NCI-H1105 (cell line): ENCODE measurements at places on chromosomes 5 and 9.

DNA sequence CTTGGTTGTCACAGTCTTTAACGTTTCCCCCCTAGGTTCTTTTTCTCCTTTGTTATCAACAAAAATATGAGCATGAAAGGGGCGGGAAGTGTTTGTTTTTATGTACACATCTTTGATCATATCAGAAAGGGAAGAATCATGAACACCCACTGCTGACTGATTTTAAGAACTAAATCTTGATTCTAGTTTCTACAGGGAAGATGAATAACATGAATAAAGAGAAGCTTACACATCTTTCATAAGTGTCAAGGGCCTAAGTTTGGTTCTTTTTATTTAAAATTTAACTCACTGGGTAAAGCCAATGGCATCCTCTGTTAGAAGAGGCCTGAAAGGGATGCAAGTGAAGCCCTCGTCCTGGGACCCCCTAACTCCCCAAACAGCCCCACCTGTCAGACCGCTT is 14.8 kb upstream of the CTNNA1 start:
- no peak for DNase-seq

GRCh38 chr5:76490960-76491359 is 87.9 kb downstream of the IQGAP2 start:
- DNase-seq: no peak

DNA sequence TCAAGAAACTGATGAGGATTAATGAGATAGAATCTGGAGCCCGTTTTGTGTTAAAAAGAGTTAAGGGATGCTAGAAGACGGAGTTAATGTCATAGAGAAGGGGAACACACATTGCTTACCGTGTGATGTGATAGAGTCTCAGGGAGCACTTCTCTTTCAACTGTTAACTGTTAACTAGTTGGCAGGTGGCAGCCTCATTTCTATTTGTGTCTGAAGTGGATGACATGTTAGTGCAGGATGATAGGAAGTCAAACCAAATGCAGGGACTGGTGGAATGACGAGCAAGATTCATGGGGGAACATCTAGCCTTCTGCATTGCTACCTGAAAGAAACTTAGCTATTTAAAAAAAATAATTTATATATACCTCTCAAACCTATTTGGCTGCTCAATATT is 222.7 kb downstream of the MAST4 start:
- no peak for DNase-seq

- DNase-seq: no peak
These were observed 100.1 kb upstream of the MRPS30 start for GRCh38 chr5:44708602-44709001.

DNA sequence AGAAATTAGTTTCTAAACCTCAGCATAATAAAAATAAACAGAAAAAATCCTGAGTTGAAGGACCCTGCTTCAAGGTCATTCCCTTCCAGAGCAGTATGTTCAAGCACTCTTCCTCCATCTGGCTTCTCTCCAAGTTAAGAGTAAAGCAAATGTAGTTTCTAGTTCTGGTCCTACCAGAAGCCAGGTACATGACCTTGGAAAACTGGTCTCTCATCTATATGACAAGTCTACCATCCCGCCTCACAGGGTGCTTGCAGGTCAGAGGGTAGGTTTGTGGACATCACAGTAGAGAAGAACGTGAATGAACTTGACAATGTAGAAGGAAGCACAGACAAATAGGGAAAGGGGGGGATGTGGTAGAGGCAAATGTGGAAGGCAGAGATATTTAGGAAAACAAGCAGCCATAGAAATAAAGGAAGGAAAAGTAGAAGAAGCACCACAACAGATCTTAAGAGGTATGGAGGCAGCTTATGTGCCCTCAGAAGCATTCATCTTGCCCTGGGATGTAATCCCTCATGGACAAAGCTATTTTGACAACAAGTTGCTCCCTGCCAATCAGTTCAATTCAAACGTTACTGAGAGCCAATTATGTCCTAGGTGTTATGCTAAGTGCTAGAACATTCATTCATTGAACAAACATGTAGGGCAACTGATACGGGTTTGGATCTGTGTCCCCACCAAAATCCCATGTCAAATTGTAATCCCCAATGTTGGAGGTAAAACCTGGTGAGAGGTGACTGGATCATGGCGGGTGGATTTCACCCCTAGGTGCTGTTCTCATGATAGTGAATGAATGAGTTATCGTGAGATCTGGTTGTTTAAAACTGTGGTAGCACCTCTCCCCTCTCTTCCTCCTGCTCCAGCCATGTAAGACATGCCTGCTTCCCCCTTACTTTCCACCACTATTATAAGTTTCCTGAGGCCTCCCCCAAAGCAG is 23.7 kb upstream of the CTNNAL1 start:
- DNase-seq: no peak

- no peak for DNase-seq
These were observed 14.3 kb downstream of the DAP start for GRCh38 chr5:10746711-10747110.

DNA sequence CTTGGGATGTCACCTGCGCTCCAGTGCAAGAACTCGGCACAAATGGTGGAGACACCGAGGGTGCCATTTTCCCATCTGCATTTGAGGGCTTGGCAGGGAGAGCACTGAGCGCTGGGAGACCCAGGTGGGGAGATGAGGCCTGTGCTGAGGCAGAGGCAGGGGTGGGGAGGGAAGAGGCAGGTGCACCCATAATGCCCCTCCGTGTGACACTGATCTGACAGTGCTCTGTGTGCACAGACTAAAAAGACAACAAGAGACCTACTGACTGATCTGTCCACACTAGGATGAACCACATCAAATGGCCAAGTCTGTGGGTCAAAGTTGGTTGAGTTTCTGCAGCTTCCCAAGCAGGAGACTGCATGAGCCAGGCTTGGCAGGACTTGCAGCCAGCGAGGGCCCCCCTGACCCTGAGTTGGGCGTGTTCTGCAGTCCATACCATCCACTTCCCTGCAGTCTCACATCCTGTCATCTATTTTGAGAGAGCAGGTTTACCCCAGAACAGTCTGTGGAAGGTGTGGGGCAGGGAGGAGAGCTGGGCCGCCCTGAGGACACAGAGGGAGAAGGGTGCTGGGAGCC is 41.9 kb downstream of the NEK6 start:
- no peak for DNase-seq

GRCh38 chr9:104725014-104725413 is 22.5 kb upstream of the NIPSNAP3A start:
- DNase-seq: peak; percentile 28

DNA sequence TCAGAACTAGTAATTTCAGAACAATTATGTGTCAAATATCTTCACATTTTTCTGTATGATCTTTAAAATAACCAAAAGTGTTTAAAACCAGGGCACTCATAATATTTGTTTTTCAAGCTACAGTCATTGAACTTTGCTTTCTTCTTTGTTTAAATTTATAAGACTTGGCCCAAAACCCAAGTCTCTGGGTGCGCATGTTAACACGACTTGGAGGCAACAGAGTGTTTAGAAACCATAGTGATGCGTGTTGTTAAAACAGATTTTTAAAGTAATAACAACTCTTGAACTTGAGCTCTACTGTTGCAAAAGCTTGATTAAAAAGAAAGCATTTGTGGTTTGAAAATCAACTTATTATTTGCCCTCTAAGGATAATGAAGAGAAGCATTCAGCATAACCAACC is 26.0 kb upstream of the GRIN3A start:
- no peak for DNase-seq

- DNase-seq: no peak
These were observed 74.4 kb upstream of the SHISAL2B start for GRCh38 chr5:64615895-64616294.

GRCh38 chr9:91994422-91994821 is 44.4 kb upstream of the ROR2 start:
- no peak for DNase-seq

DNA sequence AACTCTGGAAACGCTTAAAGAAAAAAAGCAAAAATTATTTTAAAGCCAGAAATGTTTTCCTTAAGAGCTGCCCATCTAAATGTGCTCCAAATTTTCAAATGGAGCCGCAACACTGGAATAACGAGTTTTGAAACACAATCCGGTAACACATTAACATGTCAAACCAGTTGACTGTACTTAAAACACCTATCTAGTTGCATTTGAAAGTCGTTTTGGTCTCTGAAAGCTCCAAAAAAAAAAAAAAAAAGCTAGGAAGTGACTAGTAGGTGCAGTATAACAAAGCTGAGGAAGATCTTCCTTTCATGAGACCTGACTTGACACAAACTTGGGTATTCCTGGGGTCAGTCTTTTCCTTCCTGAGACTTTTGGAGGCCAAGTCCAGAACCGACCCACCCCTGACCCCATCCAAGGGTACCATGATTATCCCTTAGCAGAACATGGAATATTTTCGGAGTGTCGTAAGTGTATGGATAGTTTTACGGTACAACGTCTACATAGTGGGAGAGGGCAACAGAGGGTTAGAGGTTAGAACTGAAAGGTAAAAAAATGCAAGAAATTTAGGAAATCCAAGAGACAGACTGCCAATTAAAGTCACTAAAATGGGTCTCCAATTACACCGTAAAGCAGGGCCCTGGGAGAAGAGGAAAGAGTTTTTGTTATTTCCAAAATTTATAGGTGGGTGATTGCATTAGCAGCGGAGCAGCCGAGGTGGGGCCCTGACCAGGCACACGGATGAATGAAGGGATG is 812 bp downstream of the CETN3 start:
- no peak for DNase-seq

- DNase-seq: no peak
These were observed 99.3 kb upstream of the LRRTM2 start for GRCh38 chr5:138974227-138975063.

- DNase-seq: no peak
These were observed 154.1 kb downstream of the ARHGAP26 start for GRCh38 chr5:142924135-142924883.

GRCh38 chr5:153711755-153712154 is 221.3 kb downstream of the GRIA1 start:
- no peak for DNase-seq

DNA sequence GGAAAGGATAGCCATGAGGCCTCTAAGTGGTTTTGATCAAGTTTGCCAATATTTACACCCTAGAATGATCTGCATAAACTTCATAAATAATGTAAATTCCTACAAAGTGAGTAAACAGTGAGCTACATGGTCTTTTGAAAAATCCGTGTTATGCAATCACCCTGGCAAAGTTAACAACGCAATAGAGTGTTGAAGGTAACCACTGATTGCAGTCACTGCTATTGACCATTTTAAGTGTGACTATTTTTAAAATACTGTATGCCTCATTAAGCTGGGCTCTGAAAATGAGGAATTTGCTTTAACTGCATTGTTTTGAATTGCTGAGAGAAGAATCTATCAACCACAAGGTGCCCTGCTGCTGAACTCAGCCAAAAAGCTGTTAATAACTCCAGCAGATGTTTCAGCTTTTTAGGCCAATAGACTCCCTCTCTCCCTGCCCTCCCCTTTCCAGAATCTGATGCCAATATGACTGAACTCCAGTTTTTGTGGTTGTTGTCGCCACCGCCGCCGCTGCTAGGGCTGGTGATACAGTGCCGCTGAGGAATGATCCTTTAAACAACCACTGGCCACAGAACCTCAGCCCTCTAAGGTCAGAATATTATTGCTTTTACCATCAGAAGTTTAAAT is 35.3 kb upstream of the SMARCA2 start:
- no peak for DNase-seq
